ENCODE measurements at places on chromosomes 4 and X. TPM values are rescaled to one million over a fixed set of nuclear protein-coding genes. Genes with fewer than 3 reads are reported as not detected.

GRCh38 chr4:76658231-76659102, 223.4 kb downstream of the SHROOM3 start:
- DNase-seq = no peak

Gene HTR2C
- total RNA-seq = not detected

Gene USP17L28
- not detected for total RNA-seq

- DNase-seq = peak; percentile 55
These were observed 2.1 kb upstream of the NSG1 start for GRCh38 chr4:4384837-4385236.

Gene CCDC149
- not detected for total RNA-seq

GRCh38 chrX:30246769-30247489, at the start of gene MAGEB1:
Gene MAGEB1, plus strand, starts transcription at chrX:30247146. Its CDS starts 3,348 bp downstream, at chrX:30250494.
- DNase-seq = no peak

DNA sequence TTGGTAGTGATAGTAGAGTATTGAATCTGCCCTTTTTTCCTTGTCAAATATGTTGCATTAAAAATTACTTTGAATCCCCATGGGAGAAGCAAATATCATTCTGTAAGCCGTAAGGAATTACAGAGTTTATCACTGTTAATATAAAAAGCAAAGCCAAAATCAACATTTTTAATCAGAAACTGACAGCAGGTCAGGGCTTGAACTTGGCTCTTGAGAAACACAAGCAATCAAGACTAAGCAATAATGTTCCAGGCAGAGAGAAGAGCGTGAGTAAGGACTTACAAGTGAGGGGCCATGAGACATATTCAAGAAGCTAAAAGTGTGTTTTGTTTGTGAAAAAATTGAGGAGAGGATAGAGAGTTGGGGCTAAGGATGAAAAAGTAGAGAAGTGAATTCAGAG, 68.2 kb downstream of the ARHGAP6 start:
- no peak for DNase-seq

DNA sequence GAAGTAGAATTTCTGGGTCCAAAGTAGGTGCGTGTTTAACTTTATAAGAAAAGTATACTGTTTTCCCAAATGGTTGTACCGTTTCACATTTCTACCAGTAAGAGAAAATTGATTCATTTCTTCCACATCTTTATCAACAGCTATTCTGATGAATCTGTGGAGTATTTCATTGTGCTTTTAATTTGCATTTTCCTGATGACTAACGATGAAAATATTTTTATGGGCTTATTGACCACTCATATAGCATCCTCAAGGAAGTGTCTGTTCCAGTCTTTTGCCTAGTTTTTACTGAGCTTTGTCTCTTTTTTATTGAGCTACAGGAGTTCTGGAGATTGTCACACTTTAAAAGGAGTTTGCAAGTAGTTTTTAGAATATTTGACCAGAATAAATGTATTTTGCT, 92.6 kb downstream of the ASB9 start:
- DNase-seq = no peak

DNA sequence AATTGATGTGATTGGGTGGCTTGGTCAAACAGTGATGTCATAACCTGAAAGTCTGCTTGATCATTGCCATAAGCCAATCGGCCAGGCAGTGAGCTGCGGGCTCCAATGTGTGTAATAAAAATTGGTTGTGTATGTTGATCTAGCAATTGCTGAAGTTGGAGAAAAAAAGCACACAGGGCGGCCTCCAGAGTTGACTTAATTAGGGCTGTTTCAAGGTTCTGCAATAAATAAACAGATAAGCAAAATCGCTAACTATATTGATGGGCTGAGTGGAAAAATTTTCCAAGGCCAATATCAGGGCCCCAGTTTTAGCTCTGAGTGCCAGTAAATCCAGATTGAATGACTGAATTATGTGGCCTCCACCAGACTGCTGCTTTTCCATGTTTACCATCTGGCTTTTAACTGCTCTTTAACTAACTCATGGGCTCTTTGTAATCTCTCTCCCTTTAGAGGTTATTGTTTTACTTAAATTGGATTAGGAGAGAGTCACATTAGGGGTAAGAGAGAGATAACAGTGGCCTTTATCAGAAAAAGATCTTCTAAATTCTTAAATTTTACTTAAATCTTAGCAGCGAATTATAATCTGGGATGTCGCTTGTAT, 160.6 kb upstream of the WDFY3 start:
- DNase-seq = no peak

DNA sequence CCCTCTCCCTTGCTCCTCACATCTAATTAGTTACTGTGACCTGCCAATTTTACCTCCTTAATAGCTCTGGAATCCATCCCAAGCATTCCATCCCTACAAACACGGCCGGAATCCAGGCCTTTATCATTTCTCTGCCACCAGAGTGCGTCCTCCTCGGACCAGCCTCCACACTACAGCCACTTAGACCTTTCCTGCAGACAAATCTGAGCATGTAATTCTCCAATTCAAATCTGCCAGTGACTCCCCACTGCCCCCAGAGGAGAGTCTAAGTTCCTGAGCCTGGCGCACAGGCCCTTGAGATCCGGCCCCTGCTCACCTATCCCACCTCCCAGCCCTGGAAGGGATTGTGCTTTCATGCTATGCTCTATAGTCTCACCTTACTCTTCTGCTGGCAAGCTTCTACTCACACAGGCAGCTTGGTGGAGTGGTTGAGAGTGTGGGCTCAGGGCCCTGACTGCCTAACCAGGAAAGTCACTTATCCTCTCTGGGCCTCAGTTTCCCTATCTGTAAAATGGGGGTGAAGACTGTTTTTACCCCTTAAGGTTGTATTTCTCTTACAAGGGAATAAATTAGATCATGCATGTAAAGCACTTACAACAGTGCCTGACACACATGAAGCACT, 31.2 kb downstream of the PJA1 start:
- DNase-seq = peak; percentile 1

Measured in activated CD8-positive, alpha-beta T cell treated with anti-CD3 and anti-CD28 coated beads for 36 hours (primary cell).